ENCODE measurements at places on chromosomes 1 and 21. TPM values are rescaled to one million over a fixed set of nuclear protein-coding genes. Genes with fewer than 3 reads are reported as not detected.

The NOS1AP gene
- total RNA-seq: 1.2 TPM

The FCRL1 gene
- not detected for total RNA-seq

The GJA9 gene
- total RNA-seq: not detected

The DIRAS3 gene
- 0.33 TPM for total RNA-seq

The NECAP2 gene
- total RNA-seq: 75.8 TPM

The FAM72C gene
- 1.7 TPM for total RNA-seq

The PRPF38A gene
- total RNA-seq: 43.6 TPM

The KRTAP10-12 gene
- not detected for total RNA-seq

The FRRS1 gene
- 31.0 TPM for total RNA-seq

The TMEM125 gene
- total RNA-seq: 0.67 TPM

The RNF223 gene
- total RNA-seq: not detected

The BACE2 gene
- total RNA-seq: 92.8 TPM

The XPR1 gene
- 109 TPM for total RNA-seq

The AVPR1B gene
- not detected for total RNA-seq

The HUNK gene
- 0.17 TPM for total RNA-seq

The MFN2 gene
- total RNA-seq: 106 TPM
